ENCODE measurements at places on chromosomes 5 and 9. TPM values are rescaled to one million over a fixed set of nuclear protein-coding genes. Genes with fewer than 3 reads are reported as not detected.

TNFSF15 gene
- total RNA-seq: not detected

LCN15 gene
- total RNA-seq: 0.59 TPM

FOXD4L4 gene
- total RNA-seq: not detected

- no peak for DNase-seq
Measured at GRCh38 chr5:64876203-64876602, 107.5 kb downstream of the CWC27 start.

DNA sequence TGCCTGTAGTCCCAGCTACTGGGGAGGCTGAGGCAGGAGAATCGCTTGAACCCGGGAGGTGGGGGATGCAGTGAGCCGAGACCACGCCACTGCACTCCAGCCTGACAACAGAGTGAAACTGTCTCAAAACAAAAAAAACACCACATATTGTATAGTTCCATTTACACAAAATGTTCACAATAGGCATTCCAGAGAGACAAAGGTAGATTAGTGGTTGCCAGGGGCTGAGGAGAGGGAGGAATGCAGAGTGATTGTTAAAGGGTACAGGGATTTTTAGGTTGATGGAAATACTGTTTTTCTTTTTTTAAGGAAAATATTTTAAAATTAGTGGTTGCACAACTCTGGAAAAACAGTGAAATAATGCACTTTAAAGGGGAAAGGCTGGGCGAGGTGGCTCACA, 19.6 kb downstream of the ETF1 start:
- DNase-seq: no peak
